Mesendoderm (in vitro differentiated cells): ENCODE measurements at places on chromosomes 16 and 17.

GRCh38 chr16:66425651-66426050 lies 1.4 kb upstream of the BEAN1 start:
- DNase-seq, result no peak

GRCh38 chr16:81560979-81561657 lies 116.5 kb downstream of the CMIP start:
- no peak for DNase-seq

DNA sequence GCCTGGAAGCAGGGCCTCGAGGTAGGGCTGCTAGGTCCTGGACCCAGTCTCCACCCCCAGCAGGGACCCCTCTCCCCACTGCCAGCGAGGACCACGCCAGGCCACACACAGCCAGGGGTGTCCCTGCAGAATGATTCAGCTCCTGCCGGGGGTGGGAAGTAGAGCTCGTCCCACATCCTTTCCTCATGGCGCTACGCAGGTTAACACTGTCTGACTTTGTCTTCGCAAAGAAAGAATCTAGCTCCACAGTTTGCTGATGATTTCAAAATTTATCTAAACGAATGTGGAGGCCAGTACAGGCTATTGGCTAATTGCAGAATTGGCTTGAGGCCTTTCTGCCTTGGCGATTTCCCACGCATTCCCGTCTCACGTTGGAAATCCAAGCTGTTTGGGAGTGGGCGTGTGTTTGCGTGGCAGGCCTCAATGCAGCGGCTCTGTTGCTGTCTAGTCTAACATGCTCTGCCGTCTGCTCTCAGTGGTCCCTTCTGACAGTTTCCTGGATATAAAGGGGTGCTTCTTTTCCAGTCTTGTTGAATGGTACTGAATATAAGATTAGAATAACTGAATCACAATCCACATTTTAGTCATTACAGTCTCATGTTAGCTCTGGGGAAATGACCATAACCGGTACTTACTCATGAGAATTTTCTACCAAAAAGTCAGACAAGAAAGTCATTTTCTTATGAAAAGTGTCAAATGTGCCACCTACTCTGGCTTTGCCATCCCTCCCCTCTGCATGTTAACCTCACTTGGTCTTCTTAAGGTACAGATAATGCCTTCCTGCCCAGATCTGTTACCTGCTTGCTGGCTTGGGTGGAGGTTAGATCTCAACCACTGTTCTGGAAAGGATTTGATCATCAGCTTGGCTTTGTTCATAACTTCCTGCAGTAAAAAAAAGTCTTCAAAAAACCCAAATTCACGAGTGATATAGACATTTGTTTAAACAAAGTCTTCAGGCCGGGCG lies 252.4 kb downstream of the NTN1 start:
- DNase-seq, result no peak

DNA sequence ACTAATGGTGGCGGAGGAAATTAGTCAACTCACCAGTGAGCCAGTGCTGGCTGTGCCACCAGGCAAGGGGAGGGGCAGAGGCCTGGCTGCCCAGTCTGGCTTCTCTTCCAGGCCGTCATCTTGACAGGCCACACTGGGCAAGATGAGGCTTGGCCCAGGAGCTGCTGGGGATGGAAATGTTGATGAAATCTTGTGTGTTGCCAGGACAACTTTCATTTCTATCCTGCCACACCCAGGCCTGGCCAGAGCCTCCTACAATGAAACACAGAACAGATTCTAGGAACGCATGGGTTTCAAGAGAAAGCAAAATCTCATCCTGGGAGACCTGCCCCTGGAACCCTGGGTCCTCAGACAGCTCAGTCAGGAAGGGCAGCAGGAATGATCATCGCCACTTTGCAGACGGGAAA lies 9.3 kb downstream of the HEXIM2 start:
- peak; percentile 37 for DNase-seq

DNA sequence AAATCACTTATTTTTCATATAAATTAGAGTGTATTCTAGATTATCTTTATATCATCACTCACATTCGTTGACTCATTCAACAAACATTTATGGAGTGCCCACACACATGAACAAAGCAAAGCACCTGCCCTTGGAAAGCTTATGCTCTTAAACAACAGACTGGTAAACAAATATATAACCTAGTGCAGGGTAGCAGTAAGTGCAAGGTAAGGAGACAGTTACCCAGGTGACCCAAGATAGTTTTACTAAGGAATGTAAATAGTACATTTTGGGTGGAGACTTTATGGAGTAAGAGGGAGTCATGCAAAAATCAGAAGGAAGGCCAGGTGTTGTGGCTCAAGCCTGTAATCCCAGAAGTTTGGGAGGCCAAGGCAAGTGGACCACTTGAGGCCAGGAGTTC lies 40.4 kb upstream of the HELZ start:
- DNase-seq, result peak; percentile 20

GRCh38 chr16:17194190-17194780 lies 276.5 kb downstream of the XYLT1 start:
- peak; percentile 74 for DNase-seq

GRCh38 chr17:68420065-68420464 lies 37.2 kb downstream of the WIPI1 start:
- DNase-seq, result no peak

GRCh38 chr17:56497132-56497531 lies 96.4 kb upstream of the NOG start:
- DNase-seq, result no peak

GRCh38 chr17:2025220-2025621 lies at the start of gene RTN4RL1:
TSS of gene RTN4RL1 (minus strand) at chr17:2025334. CDS start at chr17:2024865, 469 bp downstream.
- peak; percentile 78 for DNase-seq

- DNase-seq, result no peak
Measured at GRCh38 chr17:50192618-50193291, 8.7 kb downstream of the COL1A1 start.

DNA sequence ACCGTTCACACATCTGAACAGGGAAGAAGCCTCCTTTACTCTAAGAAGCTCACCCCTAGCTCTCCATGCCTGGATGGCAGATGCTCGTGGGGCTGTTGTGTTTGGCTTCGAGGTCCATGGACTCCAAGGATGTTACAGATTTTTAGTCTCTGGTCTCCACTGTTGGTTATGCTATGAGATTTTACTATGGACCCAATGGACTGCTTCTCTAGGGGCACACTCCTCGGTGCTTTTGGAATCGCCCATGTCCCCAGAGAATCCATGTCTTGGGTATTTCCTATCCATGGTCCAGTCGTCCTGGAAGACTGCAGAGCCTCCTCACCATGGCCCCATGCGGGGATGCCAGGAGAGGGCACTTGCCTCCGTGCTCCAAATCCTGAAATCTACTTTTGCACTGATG lies 83.4 kb downstream of the KCNJ12 start:
- DNase-seq, result no peak

GRCh38 chr16:84922351-84923120 lies 88.8 kb downstream of the ZDHHC7 start:
- DNase-seq, result no peak

DNA sequence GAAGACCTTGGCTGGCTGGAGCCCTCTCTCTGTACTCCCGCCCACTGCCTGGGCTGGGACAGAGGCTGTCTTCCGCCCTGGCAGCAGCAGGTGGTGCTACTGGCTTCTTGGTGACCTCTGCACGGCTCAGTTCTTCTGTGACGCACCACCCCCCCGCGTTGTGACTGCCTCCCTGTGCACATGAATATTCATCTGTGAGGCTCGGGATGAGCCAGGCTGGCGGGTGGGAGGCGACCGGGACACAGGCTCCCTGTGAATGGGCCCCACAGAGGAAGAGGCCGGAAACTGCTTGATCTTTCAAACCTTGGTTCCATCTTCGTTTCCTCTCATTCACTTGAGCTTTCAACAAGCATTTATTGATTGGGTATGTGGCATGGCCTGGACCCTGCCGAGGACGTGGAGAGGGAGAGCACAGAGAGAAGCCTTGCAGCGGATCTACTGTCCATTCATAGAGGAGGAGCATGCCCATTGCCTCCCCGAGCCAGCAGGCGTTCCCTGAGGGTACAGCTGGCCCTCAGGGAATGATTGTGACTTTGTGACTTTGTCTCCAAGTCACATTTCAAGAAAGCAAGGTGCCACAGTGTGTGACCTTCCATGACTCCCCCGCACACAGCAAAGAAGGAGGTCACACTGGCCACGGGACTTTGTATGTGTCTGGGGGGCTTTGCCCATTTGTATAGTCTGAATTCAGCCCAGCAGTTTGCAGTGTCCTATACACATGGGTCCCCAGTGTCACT lies 45.0 kb downstream of the B9D1 start:
- peak; percentile 98 for DNase-seq

- DNase-seq, result no peak
Measured at GRCh38 chr17:76333673-76334505, 19.8 kb downstream of the PRPSAP1 start.
